Sigmoid colon (tissue), 7 donors: ENCODE measurements at places on chromosomes 1 and 21. TPM values are rescaled to one million over a fixed set of nuclear protein-coding genes. Genes with fewer than 3 reads are reported as not detected.

The MMEL1 gene
- polyA plus RNA-seq: 5.0 TPM

DNA sequence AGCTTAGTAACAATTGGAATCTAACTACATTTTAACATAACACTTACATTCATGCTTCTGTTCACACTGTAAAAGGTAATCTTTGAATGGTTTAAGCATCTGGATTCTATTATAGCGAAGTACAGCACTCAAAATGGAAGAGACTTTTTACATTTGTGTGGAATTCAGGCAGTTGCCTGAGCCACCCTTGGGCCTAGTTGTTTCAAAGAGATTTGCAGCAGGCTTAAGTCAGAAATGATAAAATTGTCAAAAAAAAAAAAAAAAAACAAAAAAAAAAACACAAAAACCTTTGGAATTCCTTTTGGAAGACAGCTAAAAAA is 199.9 kb downstream of the LYPLAL1 start:
- no peaks in the 10 kb centered on the region for H3K27me3 ChIP-seq
- peaks cover 1% of the 10 kb centered on the region for H3K4me1 ChIP-seq
- H3K27ac ChIP-seq: no peak overlapping the region
- no peak overlapping the region for H3K4me3 ChIP-seq
- DNase-seq: no peak
- H3K36me3 ChIP-seq: no peaks in the 10 kb centered on the region

The LRRC8C gene
- polyA plus RNA-seq: 1.2 TPM

DNA sequence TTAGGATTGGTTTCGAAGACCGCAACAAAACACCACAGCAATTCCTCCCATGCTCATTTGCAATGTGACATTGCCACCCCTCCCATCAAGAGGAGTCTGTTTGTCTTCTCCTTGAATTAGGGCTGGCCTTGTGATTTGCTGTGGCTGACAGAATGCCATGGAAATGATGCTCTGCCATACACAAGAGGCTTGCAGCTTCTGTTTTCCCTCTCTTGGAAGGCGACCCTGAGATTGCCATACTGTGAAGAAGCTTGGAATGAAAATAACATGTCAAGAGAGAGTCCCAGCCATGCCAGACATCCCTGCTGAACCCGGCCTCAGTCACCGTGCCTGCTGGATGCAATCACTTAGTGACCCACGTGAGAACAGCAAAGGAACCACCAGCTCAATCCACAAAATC is 212.4 kb downstream of the CRB1 start:
- no peak overlapping the region for H3K27ac ChIP-seq
- H3K27me3 ChIP-seq: no peaks in the 10 kb centered on the region
- H3K4me1 ChIP-seq: no peaks in the 10 kb centered on the region
- no peak for DNase-seq
- no peak overlapping the region for H3K4me3 ChIP-seq

The TDRD5 gene
- polyA plus RNA-seq: 0.69 TPM

DNA sequence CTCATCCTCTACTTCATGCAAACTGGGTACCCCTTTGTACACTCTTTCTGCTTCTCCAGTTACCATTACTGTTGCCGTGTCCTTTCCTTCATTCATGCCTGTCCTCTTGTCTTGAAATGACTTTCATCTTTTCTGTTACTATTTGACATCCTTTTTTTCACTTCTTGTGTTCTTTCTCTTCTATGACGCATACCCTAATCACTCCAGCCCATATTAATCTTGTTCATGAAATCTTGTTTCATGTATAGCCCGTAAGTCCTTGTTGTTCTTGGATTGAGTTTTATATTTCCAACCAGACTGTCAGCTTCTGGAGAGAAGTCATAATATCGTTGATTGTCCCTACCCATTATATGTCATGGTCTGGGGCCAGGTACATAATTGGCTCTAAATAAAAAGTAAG is 126.1 kb downstream of the NOS1AP start:
- no peak for DNase-seq
- H3K4me3 ChIP-seq: no peak overlapping the region
- H3K36me3 ChIP-seq: no peaks in the 10 kb centered on the region
- H3K27ac ChIP-seq: no peak overlapping the region

GRCh38 chr1:9151328-9151860 is 22.5 kb upstream of the GPR157 start:
- H3K27me3 ChIP-seq: no peaks in the 10 kb centered on the region
- H3K4me3 ChIP-seq: no peak overlapping the region
- no peak for DNase-seq
- peak overlapping the region; percentile 41 for H3K27ac ChIP-seq
- no peaks in the 10 kb centered on the region for H3K4me1 ChIP-seq
- no peaks in the 10 kb centered on the region for H3K36me3 ChIP-seq

DNA sequence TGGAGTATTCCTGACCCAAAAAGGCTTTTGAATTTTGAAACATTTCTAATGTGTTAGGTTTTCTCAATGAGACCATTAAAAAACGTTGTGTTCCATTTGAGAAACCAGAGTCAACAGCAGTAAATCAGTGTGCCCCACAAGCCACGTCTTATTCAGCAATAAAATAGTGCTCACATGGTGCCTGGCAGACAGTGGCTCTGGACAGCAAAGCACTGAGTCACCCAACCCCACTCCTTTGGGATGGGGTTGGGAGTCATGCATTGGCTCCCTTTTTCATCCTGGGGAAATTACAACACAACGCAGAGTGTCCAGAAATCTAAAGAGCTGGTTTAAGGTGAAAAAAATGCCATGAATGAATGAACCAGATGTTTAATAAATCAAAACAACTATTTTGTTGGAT is 46.5 kb downstream of the KCNJ15 start:
- DNase-seq: peak; percentile 78
- no peak overlapping the region for H3K27ac ChIP-seq
- H3K4me1 ChIP-seq: no peaks in the 10 kb centered on the region
- peaks cover 9% of the 10 kb centered on the region for H3K27me3 ChIP-seq
- no peaks in the 10 kb centered on the region for H3K36me3 ChIP-seq

DNA sequence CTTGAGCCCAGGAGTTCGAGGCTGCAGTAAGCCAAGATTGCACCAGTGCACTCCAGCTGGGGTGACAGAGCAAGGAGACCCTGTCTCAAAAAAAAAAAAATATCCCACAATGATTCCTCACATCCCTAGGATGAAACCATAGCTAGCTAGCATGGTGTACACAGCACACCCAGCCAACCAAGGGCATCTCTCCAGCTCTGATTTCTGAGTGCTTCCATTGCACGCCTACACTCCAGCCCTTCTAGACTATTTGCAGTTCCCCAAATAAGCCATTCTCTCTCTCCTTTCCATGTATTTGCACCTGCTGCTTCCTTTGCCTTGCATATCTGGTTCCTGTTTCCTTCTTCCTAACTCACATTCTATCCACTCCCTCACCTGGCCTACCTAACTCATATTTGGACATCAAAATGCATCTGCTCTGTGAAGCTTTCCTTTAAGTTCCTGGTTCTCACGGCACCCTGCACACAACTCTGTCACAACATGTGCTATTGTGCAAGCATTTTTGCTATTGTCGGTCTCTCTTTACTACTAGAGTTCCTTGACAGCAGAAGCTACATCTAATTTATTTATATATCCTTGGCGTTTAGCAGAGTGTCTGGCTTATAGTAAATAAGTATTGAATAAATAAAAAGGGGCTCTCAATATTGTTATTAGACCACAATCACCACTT is 2.4 kb upstream of the ELAPOR1 start:
- no peak for DNase-seq
- no peak overlapping the region for H3K4me3 ChIP-seq
- H3K36me3 ChIP-seq: no peaks in the 10 kb centered on the region
- no peak overlapping the region for H3K27ac ChIP-seq

GRCh38 chr1:91803847-91804545 is 82.0 kb downstream of the TGFBR3 start:
- H3K27ac ChIP-seq: peak overlapping the region; percentile 72
- H3K36me3 ChIP-seq: no peaks in the 10 kb centered on the region

The LRRC8D gene
- 9.9 TPM for polyA plus RNA-seq

GRCh38 chr1:43600033-43601020 is 49.6 kb upstream of the KDM4A start:
- H3K36me3 ChIP-seq: peaks cover 7% of the 10 kb centered on the region
- H3K4me1 ChIP-seq: no peaks in the 10 kb centered on the region
- no peak overlapping the region for H3K27ac ChIP-seq

DNA sequence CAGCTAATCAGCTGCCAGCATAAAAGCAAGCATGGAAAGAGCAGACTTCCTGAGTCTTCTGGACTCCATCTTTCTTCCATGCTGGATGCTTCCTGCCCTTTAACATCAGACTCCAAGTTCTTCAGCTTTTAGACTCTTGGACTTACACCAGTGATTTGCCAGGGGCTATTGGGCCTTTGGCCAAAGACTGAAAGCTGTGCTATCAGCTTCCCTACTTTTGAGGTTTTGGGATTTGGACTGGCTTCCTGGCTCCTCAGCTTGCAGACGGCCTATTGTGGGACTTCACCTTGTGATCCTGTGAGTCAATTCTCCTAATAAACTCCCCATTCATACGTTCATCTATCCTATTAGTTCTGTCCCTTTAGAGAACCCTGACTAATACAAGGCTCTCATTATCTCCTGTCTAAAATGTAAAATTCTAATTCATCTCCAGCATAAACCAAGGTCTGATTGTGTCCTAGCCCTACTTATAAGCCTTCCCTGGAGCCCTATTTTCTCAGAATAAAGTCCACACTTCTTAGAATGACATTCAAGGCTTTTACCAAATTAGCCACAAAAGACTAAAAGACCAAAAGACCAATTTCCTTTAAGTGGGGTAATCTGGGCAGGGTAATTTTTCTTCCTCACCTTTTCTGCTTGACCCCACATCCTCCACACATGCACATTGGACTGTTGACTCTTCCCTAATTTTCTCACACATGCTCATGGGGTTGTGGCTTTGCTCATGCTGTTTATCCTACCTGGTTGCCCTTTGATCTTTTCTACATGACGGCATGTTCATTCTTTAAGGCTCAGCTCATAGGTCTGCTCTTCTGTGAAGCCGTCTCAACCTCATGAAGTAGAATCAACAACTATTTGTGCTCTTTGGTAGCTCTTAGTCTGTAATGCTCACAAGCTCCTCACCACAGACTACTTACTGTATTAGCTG is 18.1 kb upstream of the ENAH start:
- no peaks in the 10 kb centered on the region for H3K27me3 ChIP-seq
- H3K4me3 ChIP-seq: no peak overlapping the region
- peaks cover 9% of the 10 kb centered on the region for H3K4me1 ChIP-seq
- H3K27ac ChIP-seq: no peak overlapping the region

- H3K27ac ChIP-seq: peak overlapping the region; percentile 64
- no peaks in the 10 kb centered on the region for H3K36me3 ChIP-seq
- H3K27me3 ChIP-seq: no peaks in the 10 kb centered on the region
- H3K4me3 ChIP-seq: no peak overlapping the region
- DNase-seq: no peak
Measured at GRCh38 chr21:42097274-42097673, 26.2 kb downstream of the UMODL1 start.

The ANKRD35 gene
- polyA plus RNA-seq: 1.8 TPM

The AMY1A gene
- not detected for polyA plus RNA-seq

DNA sequence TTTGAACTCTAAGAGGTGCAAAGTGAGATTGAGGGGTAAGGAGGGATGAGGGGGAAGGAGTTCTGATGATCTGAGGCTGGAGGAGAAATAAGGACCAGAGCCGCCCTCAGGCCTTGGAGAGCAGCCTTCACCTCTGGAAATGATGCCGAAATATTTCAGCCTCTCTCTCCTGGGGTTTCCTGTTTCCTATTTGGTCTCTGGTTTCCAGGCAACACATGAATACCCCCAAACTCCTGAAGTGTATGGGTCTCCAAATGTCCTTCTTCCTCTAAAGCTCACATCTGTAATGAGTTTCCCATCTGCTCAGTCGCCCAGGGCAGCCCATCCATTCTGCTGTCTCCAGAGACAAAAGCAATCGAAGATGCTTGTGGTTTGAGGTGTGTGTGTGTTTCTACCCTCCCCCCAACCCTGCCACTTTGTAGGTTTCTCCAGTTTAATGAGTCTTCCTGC is 52.0 kb upstream of the FAM20B start:
- no peaks in the 10 kb centered on the region for H3K27me3 ChIP-seq
- H3K4me3 ChIP-seq: no peak overlapping the region
- no peak for DNase-seq
- no peak overlapping the region for H3K27ac ChIP-seq

DNA sequence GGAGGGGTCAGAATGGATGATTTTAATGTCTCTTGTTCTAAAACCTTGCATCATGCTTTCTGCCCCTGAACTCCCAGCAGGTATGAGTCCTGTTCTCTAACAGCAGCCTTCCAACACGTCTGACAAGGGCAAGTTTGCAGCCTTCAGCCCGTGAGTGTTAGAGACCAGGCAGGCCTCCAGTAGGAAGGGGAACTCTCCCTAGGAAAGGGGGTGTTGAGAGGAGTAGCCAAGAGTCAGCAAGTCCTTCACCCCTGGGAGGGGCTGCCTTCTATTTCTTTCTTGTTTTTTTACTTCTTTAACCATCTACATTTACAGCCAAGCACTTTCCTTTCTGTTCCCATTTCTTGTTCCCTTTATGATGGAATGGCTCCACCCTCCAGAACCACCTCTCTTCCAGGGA is 14.2 kb downstream of the BATF3 start:
- no peaks in the 10 kb centered on the region for H3K4me1 ChIP-seq
- H3K27ac ChIP-seq: no peak overlapping the region
- no peak for DNase-seq

The FOXE3 gene
- not detected for polyA plus RNA-seq

The LCE2C gene
- not detected for polyA plus RNA-seq

The MNDA gene
- 3.9 TPM for polyA plus RNA-seq

DNA sequence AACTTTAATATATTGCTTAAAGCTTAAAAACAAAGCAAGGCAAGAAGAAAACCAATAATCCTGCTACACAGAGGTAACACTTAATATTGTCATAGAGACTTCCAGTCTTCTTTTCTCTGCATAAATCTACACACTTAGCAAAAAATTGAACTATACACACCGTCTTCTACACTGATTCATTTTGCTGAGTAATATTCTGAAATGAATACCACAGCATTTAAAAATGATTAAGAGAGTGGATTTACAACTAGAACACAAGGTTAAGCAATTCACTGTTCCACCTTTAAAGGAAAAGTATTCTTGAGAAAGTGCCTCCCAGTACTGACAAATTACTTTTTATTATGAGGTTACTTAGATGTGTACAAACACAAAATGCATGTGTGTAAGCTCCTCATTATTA is 22.2 kb upstream of the ITPKB start:
- no peak overlapping the region for H3K4me3 ChIP-seq
- H3K36me3 ChIP-seq: no peaks in the 10 kb centered on the region
- H3K4me1 ChIP-seq: no peaks in the 10 kb centered on the region
- H3K27ac ChIP-seq: no peak overlapping the region

- no peaks in the 10 kb centered on the region for H3K4me1 ChIP-seq
- H3K27me3 ChIP-seq: no peaks in the 10 kb centered on the region
- no peaks in the 10 kb centered on the region for H3K36me3 ChIP-seq
- no peak overlapping the region for H3K27ac ChIP-seq
- H3K4me3 ChIP-seq: no peak overlapping the region
Measured at GRCh38 chr1:1088029-1088800, 14.1 kb upstream of the RNF223 start.
